ENCODE measurements at places on chromosomes 11 and 22.

DNA sequence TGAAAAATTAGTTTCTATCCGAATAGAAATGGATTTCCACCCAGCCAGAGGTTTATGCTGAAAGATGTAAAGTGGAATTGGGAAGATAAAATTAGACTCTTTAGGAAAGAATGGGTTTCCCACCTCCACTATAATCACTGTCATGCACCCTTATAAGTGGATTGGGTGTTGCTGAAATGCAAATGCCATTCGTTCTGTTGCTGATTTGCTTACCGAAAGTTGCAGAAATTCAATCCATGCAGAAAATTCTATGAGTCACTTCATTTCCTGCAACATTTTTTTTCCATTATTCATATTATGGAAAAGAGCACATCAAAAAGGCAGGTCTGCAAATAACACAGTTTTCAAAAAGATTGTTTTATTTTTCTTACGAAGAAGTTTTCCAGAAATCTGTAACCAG lies 65.6 kb downstream of the LDLRAD3 start:
- DNase-seq, result no peak

DNA sequence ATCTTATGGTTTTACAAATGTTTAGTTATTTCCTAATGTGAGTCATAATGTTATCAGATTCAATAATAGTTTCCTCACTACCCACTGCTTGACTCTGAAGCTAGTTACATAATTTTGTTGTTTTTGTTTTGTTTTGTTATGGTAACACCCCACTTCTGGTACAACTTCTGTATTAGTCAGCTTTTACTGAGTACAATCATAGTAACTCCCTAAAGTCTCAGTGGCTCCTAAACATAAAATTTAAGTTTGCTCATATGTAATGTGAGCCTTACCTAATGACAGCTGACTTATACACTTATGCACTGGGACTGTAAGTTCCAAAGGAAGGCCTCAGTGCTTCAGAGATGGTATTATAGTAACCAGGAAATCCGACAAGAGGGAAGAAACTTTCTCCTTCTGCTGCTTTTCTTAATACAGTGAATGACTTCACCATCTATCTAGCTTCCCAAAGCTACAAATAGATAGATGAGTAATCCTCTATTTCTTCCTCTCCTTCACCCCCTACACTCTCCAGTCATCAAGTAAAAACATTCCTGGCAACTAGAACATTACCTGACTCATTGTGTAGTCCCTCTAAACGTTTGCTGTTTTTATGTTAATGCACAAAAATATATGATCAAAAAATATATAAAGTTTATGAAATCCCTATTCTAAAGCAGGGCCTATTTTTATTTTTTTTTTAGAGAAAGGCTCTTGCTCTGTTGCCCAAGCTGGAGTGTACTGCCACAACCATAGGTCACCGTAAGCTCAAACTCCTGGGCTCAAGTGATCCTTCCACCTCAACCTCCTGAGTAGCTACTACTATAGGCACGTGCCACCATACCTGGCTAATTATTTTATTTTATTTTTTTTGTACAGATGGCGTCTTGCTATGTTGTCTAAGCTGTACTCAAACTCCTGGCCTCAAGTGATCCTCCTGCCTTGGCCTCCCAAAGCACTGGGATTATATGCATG lies 563.0 kb downstream of the SOX6 start:
- no peak for DNase-seq

DNA sequence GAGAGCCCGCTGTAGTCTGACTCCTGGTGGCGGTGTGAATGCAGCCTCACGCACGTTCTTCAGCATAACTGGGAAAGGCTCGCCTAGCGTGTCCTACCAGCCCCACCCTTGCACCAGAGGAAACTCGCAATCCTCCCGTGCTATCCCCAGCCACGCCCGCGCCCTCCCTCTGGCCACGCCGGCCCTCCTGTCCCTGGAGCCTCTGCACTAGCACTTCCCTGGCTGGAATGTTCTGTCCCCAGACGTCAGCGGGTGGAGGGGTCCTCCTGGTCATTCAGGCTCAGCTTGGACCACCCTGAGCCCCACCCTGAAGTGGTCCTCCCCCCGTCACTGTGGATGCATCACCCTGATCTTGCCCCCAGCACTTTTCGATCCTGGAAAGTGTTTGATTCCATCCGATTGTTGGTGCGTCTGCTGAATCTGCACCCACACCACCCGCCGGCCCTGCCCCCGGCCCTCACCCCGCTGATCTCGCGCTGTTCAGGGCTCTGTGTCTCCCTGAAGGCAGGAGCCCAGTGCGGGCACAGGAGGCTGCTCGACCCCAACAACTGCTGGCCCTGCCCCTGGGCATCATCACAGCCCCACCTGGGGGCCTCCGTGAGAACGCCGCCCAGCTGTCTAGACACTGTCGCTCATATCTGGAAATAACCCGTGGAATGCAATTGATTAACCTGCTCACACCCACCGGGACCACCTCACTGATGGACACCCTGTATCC lies 437.0 kb downstream of the TBC1D22A start:
- no peak for DNase-seq

- no peak for DNase-seq
These were observed 299.6 kb upstream of the NCAM1 start for GRCh38 chr11:112661571-112661970.

- DNase-seq, result no peak
These were observed 36.7 kb downstream of the CCDC90B start for GRCh38 chr11:83249445-83249844.

- no peak for DNase-seq
These were observed 6.9 kb downstream of the PLET1 start for GRCh38 chr11:112253605-112254242.

GRCh38 chr11:91100427-91100826 lies 877.6 kb upstream of the CHORDC1 start:
- no peak for DNase-seq

Data from GM04504 (cell line).